ENCODE measurements at places on chromosomes 4 and X.

DNA sequence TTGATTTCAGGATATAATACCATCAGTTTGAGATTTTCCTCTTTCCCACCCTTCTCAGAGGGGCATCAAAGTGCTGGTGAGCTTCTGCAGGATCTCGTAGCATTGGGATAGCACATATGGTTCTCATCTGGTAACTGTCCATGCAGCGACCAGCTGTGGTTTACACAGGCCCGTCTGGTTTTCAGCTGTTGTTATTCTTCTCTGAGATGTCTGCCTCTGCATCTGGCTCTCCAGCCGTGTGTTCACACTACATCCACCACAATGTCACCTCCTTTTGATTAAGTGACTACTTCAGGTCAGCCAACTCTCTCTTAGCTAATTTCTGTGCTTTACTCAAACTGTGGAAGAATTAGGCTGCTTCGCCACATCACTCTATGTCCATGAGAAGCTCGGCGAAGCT, 676.7 kb upstream of the TENM3 start:
- DNase-seq: no peak

DNA sequence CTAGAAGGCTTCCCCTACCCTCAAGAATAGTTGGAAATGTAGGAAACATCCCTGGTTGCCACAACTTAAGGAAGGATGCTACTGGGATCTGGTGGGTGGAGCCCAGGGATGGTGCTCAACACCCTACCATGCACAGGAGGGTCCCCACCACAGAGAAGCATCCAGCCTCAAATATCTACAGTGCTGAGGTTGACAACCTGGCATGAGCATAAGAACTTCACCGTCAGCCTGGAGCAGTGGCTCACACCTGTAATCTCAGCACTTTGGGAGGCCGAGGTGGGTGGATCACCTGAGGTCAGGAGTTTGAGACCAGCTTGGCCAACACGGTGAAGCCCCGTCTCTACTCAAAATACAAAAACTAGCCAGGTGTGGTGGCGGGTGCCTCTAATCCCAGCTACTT, 24.0 kb upstream of the ASMTL start:
- no peak for DNase-seq

GRCh38 chrX:46793386-46794143, 34.6 kb upstream of the SLC9A7 start:
- DNase-seq: no peak

DNA sequence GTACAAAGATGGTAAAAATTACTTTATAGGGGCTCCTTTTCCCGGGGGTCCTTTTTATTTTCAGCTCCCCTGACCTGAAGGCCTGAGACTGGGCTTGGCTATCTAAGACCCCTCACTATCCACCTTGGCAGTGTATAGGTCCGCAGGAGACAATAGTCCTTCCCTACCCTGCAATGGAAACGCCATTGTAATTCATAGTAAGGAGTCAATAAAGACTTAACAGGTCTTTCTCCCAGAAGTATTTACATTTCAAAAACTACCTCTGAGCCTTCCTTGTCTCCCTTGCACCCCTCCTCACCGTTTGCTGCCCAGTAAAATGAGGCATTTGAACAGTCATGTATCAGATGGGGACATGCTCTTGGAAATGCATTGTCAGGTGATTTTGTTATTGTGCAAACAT, 401.2 kb upstream of the CNKSR2 start:
- DNase-seq: no peak

GRCh38 chr4:127775843-127776242, 6.3 kb upstream of the HSPA4L start:
- DNase-seq: no peak

DNA sequence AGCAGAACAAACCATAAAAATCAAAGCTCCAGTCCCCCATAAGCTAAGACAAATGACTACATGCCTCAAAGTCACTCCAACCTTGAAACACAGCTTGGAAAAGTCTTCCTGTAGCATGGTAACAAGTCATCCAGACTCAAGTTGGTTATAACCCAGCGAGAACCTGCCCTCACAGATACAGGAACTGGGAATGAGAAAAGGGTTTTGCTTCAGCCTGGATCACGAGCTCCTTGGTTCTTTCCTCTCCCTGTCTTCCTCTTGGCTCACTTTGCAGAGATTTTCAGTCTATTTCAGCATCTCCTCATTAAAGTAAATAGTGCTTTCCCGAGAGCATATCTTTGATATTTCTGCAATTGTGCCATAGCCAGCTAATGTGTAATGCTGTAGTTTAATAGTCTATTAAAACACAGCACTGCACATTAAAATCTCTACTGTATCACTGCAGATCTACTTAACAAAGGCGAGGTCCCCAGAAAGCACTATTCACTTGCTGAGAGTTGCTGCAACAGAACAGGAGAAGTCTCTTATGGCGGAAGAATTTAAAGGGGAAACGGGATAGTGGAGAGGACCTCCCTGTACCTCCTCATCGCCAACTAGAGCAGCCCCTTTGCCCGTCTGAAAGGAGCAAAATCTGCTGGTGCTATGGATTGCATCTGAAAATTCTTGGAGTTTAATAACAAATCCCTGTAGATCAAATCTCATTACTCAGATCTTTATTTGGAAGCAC, 249.3 kb upstream of the GATB start:
- DNase-seq: no peak

DNA sequence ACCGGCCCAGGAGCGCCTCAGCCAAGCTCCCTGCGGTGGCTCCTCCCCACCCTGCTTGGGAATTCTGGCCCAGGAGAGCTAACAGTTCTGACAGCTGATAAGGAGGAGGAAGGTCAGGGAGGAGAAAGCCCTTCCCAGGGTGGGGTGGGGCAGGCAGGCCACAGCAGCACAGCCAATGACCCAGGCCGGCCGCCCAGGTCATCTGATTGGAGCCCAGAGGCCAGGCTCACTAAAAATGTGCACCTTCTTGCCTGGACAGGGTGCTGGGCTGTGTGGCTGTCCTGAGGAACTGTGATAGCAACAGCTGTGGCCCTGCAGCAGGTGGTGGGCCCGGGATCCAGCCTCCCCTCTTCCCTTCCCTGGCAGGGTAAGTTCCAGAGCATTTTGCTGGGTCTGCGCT, 17.2 kb upstream of the SH3TC1 start:
- DNase-seq: no peak

DNA sequence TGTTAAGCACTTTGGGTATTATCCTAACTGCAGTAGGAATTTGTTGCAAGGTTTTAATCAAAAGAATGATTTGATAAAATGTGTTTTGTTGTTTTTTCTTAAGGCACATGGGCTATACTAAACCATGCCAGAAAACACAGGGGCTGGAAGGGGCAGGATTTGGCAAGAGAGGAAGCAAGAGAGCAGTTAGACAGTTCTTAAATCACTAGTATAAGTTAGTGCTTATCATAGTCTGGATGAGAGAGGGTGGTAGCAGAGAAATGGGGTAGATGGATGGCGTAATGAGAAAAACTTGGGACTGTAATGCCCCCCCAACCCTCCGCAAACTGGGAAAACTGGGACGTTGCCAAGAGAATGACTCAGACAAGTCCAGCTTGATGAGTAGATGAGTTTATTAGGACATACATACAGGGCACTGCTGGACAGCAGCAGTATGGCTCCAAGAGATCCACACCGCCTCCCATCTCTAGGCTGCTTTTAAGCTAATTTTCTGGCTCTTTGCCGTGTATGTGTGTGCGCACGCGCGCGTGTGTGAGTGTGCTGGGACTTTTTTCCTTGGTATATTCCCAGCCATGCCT, 151.5 kb downstream of the PDLIM5 start:
- no peak for DNase-seq

- DNase-seq: no peak
Observed at GRCh38 chrX:6885396-6885795, 262.1 kb upstream of the STS start.

DNA sequence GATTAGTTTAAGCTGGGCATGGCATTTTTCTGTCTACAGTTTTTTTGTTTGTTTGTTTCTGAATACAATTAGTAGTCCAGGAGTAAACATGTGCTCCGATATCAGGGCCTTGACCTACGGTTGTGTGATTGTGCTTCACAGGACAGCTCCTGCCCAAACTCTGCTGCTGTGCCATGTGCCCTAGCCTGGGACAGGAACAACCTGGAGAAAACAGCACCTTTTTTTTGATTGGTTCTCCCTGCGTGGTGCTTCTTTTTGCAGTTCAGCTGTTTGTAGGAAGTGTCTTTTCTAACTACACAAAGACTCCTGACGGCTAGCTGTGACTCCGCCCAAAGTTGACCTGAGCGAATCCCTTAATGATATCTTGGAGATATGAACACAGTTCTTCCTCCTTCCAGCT, 158.8 kb downstream of the ATP10D start:
- no peak for DNase-seq

DNA sequence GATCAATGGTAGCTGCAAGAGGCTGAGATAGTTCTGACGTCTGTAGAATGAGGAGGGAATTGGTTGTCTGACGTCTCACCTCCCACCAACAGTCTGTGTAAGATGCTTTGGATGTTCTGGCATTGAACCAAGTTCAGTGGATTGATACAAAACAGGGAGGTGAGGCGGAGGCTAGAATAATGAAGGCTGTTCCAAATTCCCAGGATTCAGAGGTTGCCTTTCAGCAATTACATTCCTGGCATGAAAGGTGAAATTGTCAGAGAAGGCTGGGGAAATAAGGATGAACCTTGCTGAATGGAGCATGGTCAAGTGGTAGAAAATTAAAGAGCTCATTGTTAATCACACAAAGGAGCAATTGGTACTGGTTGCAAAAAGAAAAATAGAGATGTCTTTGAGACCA, 241.6 kb downstream of the FBXW7 start:
- DNase-seq: no peak

DNA sequence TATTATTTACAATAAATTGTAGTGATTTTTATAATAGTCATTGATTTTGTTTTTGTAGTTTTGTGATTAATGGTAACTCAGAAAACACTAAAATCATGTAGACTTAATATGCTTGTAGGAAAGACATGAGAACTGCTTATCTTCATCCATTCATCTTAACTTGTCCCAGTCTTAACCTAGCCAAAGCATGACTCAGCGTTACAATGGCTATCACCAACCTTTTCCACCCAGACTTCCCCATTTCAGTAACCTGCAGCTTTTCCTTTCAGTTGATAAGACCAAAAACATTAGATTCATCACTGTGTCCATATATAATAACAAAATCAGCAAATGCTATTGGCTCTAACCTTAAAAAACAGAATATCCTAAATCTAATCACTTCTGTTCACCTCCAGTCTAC, 106.2 kb upstream of the KLF8 start:
- no peak for DNase-seq
